H1 (cell line): ENCODE measurements at places on chromosomes 2 and 18. TPM values are rescaled to one million over a fixed set of nuclear protein-coding genes. Genes with fewer than 3 reads are reported as not detected.

ITGA4 gene
- 2.0 and 2.1 TPM in 2 replicates for total RNA-seq

- H3K4me1 ChIP-seq: peaks cover 7% of the 10 kb centered on the region
- DNase-seq: no peak
- no peaks in the 10 kb centered on the region for H3K27me3 ChIP-seq
- H3K4me3 ChIP-seq: no peak overlapping the region
- H3K27ac ChIP-seq: no peak overlapping the region
- no peaks in the 10 kb centered on the region for H3K36me3 ChIP-seq
Measured at GRCh38 chr2:101983928-101984327, 7.8 kb upstream of the IL1R2 start.

APLF gene
- total RNA-seq: 4.4 and 4.9 TPM in 2 replicates

- H3K4me3 ChIP-seq: no peak overlapping the region
- H3K36me3 ChIP-seq: peaks cover 91% of the 10 kb centered on the region
- no peaks in the 10 kb centered on the region for H3K4me1 ChIP-seq
- no peaks in the 10 kb centered on the region for H3K27me3 ChIP-seq
- DNase-seq: no peak
Measured at GRCh38 chr2:112658839-112659667, 13.3 kb downstream of the SLC20A1 start.

VSNL1 gene
- 108 and 113 TPM in 2 replicates for total RNA-seq

- H3K27ac ChIP-seq: no peak overlapping the region
- no peaks in the 10 kb centered on the region for H3K27me3 ChIP-seq
- no peaks in the 10 kb centered on the region for H3K36me3 ChIP-seq
Measured at GRCh38 chr18:71293322-71293721, 1004.5 kb downstream of the SOCS6 start.

DNA sequence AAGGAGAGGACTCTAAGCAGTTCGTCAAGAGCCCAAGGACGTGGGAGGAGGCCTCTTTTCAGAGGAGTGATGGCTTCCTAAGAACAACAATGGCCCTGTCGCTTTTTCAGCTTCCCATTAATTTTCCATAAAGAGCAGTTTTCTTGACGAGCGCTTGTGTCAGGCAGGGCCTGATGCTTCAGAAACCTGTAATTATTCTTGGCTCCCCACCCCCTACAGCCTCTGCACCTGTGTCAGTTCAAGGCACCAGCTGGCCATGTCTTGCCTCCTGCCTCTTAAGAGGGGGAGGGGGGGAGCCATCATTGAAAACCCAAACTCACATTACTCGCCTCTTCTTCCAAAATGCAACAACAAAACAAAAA lies 32.3 kb downstream of the KLF7 start:
- no peaks in the 10 kb centered on the region for H3K27me3 ChIP-seq
- H3K27ac ChIP-seq: no peak overlapping the region
- H3K4me1 ChIP-seq: peaks cover 7% of the 10 kb centered on the region; the same call in 1 of the 2 replicates
- DNase-seq: no peak
- no peak overlapping the region for H3K4me3 ChIP-seq
- no peaks in the 10 kb centered on the region for H3K36me3 ChIP-seq

- H3K27ac ChIP-seq: no peak overlapping the region
- no peak for DNase-seq
- no peaks in the 10 kb centered on the region for H3K27me3 ChIP-seq
- H3K4me1 ChIP-seq: no peaks in the 10 kb centered on the region
Measured at GRCh38 chr2:211416373-211416772, 860.0 kb downstream of the CPS1 start.

VWC2L gene
- total RNA-seq: not detected in 2 replicates

ELOA2 gene
- total RNA-seq: not detected in 2 replicates

GRCh38 chr2:43059183-43059897 lies 167.1 kb downstream of the ZFP36L2 start:
- H3K27ac ChIP-seq: no peak overlapping the region
- peaks cover 15% of the 10 kb centered on the region for H3K4me1 ChIP-seq

ERICH2 gene
- total RNA-seq: 2.0 and 2.1 TPM in 2 replicates

DNA sequence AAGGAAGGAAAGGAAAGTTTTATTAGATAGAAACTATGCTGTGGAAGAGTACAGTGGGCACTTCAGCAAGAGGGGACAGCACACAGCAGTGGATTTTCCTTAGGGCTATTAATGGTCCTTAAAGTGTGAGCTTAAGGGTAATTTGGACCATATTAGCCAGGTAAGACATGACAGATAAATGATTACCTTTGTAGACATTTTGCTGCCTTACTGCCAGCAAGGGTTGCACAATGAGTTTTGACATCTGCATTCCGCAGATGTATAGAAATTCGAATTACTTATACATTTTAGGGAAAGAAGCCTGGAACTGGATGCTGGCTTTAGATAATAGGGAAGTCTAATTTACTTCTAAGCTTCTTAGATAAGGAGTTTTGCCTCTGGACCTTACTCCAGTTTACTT lies 14.0 kb upstream of the UBE2F start:
- 0 out of 2 replicates have a peak, but pooled peaks cover 3% of the 10 kb centered on the region for H3K4me1 ChIP-seq
- no peak for DNase-seq
- H3K36me3 ChIP-seq: no peaks in the 10 kb centered on the region
- H3K27me3 ChIP-seq: peaks cover 18% of the 10 kb centered on the region
- no peak overlapping the region for H3K27ac ChIP-seq

GRCh38 chr18:33706391-33706790 lies 128.4 kb downstream of the ASXL3 start:
- no peaks in the 10 kb centered on the region for H3K4me1 ChIP-seq
- H3K27ac ChIP-seq: no peak overlapping the region
- no peaks in the 10 kb centered on the region for H3K27me3 ChIP-seq
- no peak for DNase-seq
- H3K4me3 ChIP-seq: no peak overlapping the region

- H3K4me3 ChIP-seq: no peak overlapping the region
- DNase-seq: no peak
- H3K4me1 ChIP-seq: peaks cover 6% of the 10 kb centered on the region
Measured at GRCh38 chr18:11950824-11951223, 30.5 kb upstream of the IMPA2 start.

- DNase-seq: no peak
- no peak overlapping the region for H3K4me3 ChIP-seq
- peaks cover 26% of the 10 kb centered on the region for H3K36me3 ChIP-seq
- H3K27ac ChIP-seq: no peak overlapping the region
Measured at GRCh38 chr2:148982282-148982681, 56.2 kb upstream of the LYPD6B start.

- H3K4me1 ChIP-seq: no peaks in the 10 kb centered on the region
- H3K4me3 ChIP-seq: no peak overlapping the region
- H3K27ac ChIP-seq: no peak overlapping the region
- no peak for DNase-seq
- H3K27me3 ChIP-seq: no peaks in the 10 kb centered on the region
Measured at GRCh38 chr2:174172802-174173355, 75.5 kb downstream of the OLA1 start.

KIF1A gene
- 267 and 281 TPM in 2 replicates for total RNA-seq

- H3K36me3 ChIP-seq: no peaks in the 10 kb centered on the region
- no peaks in the 10 kb centered on the region for H3K4me1 ChIP-seq
- no peak overlapping the region for H3K4me3 ChIP-seq
- H3K27me3 ChIP-seq: no peaks in the 10 kb centered on the region
- DNase-seq: no peak
- no peak overlapping the region for H3K27ac ChIP-seq
Measured at GRCh38 chr18:42446195-42446594, 491.2 kb downstream of the PIK3C3 start.

DNA sequence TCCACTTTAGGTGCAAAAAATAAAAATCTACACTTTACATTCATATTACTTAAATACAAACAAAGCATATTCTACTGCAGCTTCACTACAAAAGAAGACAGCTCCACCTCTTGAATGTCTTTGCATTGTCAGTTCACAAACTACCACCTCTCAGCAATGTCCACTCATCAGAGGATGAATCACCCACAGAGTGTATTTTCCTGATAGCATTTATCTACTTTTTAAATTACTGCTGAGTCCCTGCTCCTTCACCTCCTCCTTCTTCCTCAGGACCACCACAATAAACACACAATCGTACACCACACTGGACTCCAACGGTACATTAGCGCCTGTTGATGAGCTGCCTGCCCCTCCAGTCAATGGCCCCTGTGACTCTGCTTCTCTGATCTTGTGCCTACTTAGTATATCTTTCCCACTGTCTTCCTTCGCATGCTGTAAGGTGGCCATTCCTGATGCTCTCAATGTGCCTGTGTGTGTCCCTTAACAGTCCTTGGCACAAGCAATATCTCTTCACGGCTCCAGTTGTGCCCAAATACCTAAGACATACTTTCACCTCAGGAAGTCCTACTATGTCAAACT lies 120.9 kb downstream of the DHRS9 start:
- H3K27me3 ChIP-seq: no peaks in the 10 kb centered on the region
- no peak for DNase-seq
- no peak overlapping the region for H3K4me3 ChIP-seq
- no peaks in the 10 kb centered on the region for H3K4me1 ChIP-seq
- no peaks in the 10 kb centered on the region for H3K36me3 ChIP-seq
- H3K27ac ChIP-seq: no peak overlapping the region

UGT1A10 gene
- total RNA-seq: not detected in 2 replicates

GRCh38 chr2:165687426-165688002 lies 106.5 kb downstream of the GALNT3 start:
- H3K36me3 ChIP-seq: no peaks in the 10 kb centered on the region
- H3K27ac ChIP-seq: no peak overlapping the region
- H3K27me3 ChIP-seq: no peaks in the 10 kb centered on the region
- H3K4me3 ChIP-seq: no peak overlapping the region
- DNase-seq: no peak

DNA sequence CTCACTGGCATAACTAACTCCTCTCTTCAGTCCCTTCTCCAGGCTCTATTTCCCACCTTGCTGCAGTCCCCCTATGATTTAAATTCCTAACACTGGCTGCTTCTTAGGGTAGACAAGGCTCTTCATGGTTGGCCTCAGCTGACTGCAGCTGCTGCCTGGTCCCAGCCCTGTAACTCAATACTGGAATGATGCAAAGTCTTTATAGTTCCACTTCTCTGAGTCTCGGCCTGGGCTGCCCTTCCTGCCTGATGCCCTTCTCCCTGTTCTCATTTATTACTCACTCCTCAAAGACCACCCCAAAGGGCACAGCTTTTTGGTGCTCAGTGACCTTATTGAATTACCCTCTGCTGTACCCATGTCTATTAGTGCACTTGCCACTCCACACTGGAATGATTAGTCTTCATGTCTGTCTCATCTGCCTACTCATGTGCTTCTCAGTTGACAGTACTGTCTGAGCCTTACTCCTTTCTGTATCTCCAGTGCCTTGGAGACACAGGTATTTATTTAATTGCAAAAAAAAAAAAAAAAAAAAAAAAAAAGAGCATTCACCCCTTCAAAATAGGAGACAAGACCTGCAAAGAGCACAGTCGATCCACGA lies 199.4 kb upstream of the REV1 start:
- no peak overlapping the region for H3K27ac ChIP-seq
- DNase-seq: no peak
- H3K36me3 ChIP-seq: no peaks in the 10 kb centered on the region
- H3K4me3 ChIP-seq: no peak overlapping the region

- H3K36me3 ChIP-seq: no peaks in the 10 kb centered on the region
- no peaks in the 10 kb centered on the region for H3K27me3 ChIP-seq
- H3K4me1 ChIP-seq: no peaks in the 10 kb centered on the region
- H3K4me3 ChIP-seq: no peak overlapping the region
- no peak overlapping the region for H3K27ac ChIP-seq
Measured at GRCh38 chr2:29105375-29105774, 9.8 kb upstream of the CLIP4 start.

DNA sequence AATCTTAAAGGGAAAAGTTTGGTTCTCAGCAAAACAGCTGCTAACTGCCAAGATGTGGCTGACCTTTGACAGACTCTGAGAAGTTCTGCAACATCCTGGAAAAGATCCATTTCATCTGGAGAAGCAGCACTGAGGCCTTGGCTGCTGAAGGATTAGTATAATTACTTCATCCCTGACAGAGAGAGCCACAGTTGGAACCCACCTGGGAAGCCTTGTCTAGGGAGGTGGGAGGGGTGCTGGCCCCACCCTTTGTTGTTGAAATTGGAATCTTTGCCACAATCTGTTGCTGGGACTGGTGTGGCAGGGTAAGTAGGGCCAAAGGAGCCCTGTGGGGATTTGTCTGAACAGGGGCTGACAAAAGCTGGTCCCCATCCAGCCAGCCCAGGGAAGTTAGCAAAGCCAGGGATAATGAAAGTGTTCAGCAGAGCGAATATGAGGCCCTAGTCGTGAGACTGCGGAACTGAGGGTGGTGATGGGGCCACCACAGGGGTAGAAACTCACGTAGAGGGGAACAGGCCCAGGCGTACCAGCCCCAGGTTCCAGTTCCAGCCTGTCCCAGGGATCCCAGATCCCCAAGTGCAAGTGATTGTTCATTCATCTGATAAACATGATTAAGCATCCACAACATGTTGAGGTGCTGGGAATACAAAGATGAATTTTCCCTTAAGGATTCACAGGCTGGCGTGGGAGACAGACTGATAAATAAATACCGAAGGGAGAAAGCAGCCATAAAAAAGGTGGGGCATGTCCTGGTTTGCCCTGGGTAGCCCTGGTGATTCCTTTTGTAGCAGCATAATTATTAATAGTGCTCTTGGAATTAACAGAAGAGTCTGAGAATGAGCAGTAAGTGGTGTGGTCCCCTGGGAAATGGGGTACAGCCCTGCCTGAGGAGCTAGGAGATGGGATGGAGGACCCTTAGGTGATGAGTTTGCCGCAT lies 60.0 kb downstream of the MYO1B start:
- no peak for DNase-seq
- H3K4me3 ChIP-seq: no peak overlapping the region
- H3K27me3 ChIP-seq: no peaks in the 10 kb centered on the region
- no peaks in the 10 kb centered on the region for H3K4me1 ChIP-seq
- no peak overlapping the region for H3K27ac ChIP-seq

BOLA3 gene
- 67.3 and 68.6 TPM in 2 replicates for total RNA-seq

GRCh38 chr2:70471129-70471528 lies 82.5 kb downstream of the TGFA start:
- no peaks in the 10 kb centered on the region for H3K36me3 ChIP-seq
- H3K27ac ChIP-seq: no peak overlapping the region
- no peak overlapping the region for H3K4me3 ChIP-seq
- 0 out of 2 replicates have a peak, but pooled peaks cover 3% of the 10 kb centered on the region for H3K27me3 ChIP-seq
- H3K4me1 ChIP-seq: no peaks in the 10 kb centered on the region
- no peak for DNase-seq

SLC19A3 gene
- total RNA-seq: 5.9 and 9.8 TPM in 2 replicates

- no peaks in the 10 kb centered on the region for H3K36me3 ChIP-seq
- H3K4me1 ChIP-seq: no peaks in the 10 kb centered on the region
- no peak overlapping the region for H3K27ac ChIP-seq
- DNase-seq: no peak
Measured at GRCh38 chr18:51946946-51947345, 393.1 kb upstream of the DCC start.

DNA sequence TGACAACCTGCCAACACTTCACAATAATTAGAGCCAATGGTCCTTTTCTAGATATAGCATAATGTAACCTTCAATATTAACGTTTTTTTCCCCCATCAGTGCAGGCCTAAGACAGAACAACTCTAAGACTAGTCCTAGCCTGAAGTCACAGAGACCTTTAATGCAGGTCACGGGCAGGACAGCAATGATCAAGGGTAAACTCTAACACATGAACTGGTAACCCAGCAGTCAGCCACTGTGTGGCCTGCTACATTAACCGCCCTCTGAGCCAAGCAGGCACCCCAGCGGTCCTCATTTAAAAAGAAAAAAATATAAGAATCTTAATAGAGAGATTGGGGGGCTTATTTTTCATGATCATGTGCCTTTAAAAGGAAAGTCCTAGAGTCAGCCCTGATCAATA lies 290.6 kb downstream of the AFF3 start:
- no peaks in the 10 kb centered on the region for H3K27me3 ChIP-seq
- H3K4me3 ChIP-seq: no peak overlapping the region
- DNase-seq: no peak
- no peaks in the 10 kb centered on the region for H3K4me1 ChIP-seq
- no peaks in the 10 kb centered on the region for H3K36me3 ChIP-seq

PAX8 gene
- total RNA-seq: not detected in 2 replicates

CYP27A1 gene
- total RNA-seq: 3.9 and 5.4 TPM in 2 replicates

GRCh38 chr2:38945372-38945771 lies 55.7 kb downstream of the ARHGEF33 start:
- no peaks in the 10 kb centered on the region for H3K36me3 ChIP-seq
- peaks cover 2% of the 10 kb centered on the region; the same call in 1 of the 2 replicates for H3K4me1 ChIP-seq
- no peak overlapping the region for H3K4me3 ChIP-seq
- H3K27ac ChIP-seq: no peak overlapping the region
- DNase-seq: no peak
